Right hindlimb (tissue), 1 donor: ENCODE measurements at places on chromosomes 12 and 14.

DNA sequence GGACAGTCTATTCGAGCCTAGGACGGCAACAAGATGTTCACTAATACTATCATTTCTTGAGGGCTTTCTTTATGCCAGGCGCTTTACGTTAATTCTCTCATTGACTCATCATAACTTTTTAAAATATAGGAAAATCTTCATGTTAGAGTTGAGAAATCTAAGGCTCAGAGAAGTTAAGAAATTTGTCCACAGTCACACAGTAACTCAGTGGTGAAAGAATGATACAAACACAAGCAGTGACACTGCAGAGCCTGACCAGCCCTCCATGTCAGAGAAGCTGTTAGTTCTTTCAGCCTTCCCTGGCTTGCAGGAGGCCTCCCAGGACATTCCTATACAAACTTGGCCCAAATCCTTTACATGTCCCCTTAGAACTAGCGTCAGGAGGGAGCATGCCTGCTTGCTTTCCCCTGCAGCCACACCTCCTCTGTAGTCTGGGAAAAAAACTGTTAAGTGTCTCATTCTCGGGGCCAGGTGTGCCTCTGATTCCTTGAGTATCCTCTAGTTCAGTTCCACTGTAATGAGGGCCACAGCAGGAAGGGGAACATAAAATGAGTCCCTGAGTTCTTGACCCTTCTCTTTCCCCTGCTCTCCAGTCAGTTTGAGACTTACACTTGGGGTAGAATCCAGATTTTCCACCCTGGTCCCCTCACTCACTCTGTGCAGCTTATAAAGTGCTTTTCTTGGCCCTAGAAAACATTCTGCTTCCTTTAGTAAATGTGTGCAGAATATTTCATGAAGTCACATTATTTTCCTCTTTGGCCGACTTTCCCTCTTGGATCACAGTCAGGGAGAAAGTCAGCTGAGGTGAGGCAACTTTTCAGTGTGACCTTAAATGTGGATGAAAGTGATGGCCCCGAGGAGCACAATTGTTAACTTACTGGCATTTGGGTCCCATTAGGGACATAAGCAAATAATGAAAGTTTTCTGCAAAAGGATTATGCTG is 152.2 kb upstream of the HIF1A start:
- peak; percentile 64 for DNase-seq

GRCh38 chr12:107472308-107472707 is 213.3 kb upstream of the PWP1 start:
- DNase-seq: no peak

DNA sequence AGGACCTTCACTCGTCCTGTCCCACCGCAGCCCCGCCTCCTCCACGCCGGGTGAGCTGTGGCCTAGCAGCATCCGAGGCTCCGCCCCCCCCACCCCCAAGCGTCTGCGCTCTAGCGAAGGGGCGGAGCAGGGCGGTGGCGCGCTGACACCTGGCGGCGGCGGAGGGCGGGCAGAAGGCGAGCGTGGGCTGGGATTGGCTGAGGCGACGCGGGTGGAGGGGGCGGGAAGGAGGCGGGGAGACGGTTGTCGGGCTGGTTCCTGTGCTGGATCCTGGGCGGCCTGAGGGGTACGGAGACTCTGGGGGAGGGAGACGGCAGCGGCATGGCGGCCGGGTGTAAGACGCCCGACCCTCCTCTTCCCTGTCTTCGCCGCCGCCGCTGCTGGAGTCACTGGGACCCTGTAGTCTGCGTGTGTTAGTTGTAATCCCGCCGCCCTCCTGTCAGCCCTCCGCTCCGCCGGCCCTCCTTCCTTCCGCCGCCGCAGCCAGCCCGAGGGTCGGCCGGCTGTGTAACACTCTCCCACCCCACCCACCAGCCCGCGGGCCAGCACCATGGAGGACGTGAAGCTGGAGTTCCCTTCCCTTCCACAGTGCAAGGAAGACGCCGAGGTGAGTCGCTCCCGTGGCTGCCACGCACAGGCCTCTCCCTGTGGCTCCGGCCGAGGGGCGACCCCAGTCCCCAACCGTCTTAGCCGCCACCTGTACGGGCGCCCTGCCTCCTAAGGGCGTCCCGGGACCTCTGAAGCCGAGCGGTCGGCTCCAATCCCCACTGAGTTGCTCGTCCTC is at the start of gene STYX:
TSS of gene STYX (plus strand) at position 242 of the 784 bp plus-strand sequence. CDS start at position 551, 309 bp downstream.
- peak; percentile 99 for DNase-seq

GRCh38 chr14:102442241-102443211 is 67.0 kb downstream of the ANKRD9 start:
- no peak for DNase-seq

DNA sequence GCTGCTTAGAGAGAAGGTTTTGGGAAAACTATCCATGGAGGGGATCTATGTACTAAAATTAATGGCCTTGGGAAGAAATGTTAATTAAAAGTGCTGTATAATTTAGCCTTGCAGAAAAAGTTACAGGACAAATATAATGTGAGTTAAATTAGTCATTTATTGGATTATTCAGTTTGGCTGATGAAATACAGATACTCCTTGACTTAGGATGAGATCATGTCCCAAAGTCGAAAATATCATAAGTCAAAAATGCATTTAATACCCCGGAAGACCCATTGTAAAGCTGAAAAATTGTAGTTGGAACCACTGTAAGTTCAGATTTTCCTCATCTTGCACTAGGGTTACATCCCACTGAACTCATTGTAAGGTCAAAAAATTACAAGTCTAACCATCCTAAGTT is 9.7 kb downstream of the RTRAF start:
- no peak for DNase-seq

DNA sequence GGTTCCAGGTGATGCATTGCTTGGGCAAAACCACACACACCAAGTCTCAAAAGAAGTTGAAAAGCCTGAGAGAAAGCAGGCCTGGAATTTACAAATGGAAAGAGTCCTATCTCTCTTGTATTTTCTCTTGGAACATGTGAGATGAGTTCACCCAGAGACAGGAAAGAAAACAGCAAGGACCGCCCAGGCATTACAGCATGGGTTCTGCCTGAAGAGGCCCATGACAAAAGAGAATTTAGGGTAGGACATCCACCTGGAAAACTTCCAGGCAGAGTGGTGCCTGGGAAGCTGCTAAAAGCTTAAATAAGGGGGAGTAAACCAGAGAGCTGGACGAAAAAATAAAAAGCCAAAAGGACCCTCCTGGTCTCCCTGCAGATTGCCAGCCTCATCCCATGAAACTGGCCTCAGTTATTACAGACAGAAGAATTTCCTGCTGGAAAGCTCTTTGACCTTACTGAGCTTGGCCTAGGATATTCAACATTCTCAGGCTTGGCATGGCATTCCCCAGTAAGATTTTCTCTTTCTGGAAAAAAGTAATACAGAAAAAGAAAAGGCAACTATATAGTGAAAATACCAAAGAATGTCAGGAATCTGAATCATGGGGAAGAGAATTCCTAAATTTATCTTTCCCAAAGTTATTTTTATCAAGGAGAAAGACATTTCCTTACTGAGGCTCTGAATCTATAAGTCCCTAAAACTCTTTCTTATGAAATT is 121.3 kb upstream of the NUDT4 start:
- DNase-seq: no peak
